ENCODE measurements at places on chromosomes 4 and X.
A peak's percentile ranks its signal among the peaks of the same experiment; 100 is the strongest.

GRCh38 chrX:82335772-82336171 is 1133.9 kb downstream of the SH3BGRL start:
- no peak for DNase-seq

GRCh38 chrX:40176351-40177116 is 78.8 kb upstream of the BCOR start:
- DNase-seq = peak; percentile 76

GRCh38 chr4:7332216-7333023 is 102.3 kb downstream of the PSAPL1 start:
- DNase-seq = no peak

DNA sequence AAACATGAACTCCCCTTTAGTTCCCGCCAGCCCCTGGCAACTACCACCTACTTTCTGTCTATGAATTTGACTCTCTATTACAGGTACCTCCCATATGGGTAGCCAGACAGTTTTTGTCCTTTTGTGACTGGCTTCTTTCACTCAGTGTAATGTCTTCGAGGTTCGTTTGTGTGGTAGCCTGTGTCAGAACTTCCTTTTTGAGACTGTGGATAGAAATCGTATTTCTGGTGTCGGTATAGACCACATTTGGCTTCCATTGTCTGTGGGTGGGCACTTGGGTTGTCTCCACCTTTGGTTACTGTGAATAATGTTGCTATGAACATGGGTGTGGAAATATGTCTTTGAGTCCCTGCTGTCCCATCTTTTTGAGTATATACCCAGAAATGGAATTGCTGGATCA is 5.4 kb upstream of the CLDN34 start:
- DNase-seq = no peak

DNA sequence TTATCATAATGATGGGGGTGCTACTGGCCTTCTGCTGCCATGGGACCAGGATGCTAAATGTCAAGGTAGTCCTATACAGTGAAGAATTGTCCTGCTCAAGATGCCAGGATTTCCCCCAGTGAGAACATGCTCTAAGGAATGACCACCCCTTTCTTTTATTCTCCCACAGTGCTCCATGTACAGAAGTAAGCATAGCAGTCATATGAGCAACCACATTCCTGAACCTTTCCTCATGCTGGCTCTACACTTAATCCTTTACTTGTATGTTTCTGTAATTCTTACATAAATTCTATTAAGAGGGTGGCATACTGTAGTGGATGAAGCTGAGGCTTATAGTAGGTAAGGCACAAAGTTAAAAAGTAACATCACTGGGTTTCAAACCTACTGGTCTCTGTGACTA is 20.2 kb downstream of the CYP2U1 start:
- DNase-seq = no peak

DNA sequence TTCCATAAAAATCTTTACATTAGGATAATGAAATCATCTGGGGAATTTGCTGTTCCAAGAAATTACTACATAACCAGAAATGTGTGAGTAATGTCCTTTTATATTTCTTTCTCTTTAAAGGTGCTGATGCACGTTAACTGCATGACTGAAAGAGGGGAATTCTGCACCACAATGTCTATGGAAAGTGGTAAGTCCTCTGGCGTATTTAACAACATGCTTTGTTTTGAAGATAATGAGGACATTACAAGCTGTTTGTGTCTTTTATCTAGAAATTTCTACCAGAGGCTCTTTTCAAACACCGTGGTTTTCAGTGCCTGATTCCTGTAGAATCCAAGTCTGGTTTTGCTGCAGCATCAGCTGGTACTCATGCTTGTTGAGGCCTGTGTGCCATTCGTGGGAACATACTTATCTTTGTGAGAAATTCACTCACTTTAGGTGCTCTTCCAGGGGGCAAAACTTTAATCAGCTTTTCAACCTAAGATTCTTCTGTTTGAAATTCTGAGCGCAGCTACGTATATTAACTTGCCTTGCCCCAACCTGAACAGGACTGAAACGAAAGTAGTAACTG is 257.2 kb downstream of the PDHA2 start:
- no peak for DNase-seq

DNA sequence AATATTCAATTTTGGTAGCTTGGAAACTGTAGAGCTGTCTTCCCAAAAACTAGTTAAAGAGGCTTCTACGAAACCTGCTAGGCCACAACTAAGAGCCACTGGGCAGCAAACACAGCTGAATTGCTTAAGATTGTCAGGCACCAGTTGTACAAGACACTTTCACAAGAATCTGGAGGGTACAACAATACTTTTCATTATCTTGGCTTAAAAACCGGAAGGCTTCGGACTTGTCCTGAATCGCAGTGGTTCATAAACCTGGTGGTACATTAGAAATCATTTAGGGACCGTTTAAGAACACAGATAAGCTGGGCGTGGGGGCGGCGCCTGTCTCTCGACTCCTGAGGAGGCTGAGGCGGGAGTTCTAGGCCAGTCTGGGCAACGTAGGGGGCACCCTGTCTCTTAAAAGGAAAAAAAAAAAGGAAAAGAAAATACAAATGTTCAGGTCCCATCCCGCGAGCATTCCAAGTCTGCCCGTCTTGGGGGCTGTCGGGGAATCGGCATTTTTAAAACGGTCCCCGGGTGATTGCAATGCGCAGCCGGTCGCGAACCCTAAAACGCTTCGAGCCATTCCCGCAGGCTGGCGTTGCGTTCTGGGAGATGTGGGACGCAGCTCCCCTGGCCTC is 763 bp downstream of the PYURF start:
- DNase-seq = peak; percentile 70

DNA sequence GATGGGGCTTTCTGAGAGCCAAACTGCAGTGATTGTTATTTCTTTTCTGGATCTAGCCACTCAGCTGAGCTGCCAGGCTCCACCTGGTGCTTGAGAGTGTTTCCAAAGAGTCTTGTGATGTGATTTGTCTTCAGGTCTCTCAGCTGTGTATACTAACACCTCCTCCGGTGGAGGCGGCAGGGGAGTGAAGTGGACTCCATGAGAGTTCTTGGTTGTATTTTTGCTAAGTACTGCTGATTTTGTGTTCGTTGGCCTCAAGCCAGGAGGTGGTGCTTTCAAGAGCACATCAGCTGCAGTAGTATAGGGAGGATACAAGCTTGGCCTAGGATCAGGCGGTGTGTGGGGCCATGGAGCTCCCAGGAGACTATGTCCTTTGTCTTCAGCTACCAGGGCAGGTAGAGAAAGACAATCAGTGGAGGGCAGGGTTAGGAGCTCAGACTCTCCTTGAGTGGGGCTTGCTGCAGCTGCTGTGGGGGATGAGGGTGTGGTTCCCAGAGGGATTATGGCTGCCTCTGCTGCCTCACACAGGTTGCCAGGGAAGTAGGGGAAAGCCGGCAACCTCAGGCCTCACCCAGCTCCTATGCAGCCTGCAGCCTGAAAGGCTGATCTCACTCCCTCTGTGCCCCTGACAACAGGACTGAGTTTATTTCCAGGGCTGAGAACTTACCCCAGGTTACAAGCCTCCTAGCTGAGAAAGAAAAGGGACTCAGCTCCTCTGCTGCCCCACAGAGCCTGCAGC is 62.4 kb downstream of the NPFFR2 start:
- DNase-seq = no peak

All from kidney (tissue), 22 donors.